ENCODE measurements at places on chromosomes 6 and 20. TPM values are rescaled to one million over a fixed set of nuclear protein-coding genes. Genes with fewer than 3 reads are reported as not detected.

GRCh38 chr6:150452428-150453243 is 83.8 kb downstream of the IYD start:
- no peak for DNase-seq

FOXQ1 gene
- not detected for total RNA-seq

DNA sequence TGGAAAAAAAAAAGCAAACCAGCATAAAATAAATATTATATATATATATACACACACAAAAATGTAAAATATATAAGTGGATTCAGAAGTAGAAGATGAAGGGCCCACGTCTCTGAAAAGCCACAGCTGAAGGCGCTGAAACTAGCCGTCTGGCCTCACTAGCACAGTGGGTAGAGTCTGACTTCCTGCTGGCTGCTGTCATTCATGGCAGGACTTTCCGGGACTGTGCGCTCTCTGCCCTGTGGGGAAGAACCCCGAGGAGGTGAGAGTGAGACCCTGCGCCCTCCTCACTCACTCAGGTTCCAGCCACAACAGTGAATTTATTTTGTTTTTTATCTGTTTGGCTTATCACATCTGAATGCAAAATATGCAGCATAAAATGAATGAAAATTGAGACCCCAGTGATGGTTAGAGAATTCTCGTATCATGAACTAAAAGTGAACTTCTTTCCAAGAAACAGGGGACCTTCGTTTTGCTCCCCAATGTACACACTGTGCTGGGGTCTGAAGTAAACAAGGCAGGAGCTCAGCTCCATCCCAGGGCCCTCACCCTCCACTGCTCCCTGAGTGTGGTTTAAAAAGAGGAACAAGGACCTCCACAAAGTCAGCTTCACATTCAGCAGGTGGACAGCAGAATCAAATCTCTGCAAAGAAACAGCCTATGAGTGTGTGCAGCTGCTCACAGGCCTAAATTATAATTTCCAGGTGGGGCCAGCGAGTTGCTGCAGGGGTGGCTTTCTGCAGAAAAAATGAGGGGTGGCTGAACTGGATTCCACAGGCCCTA is 1.3 kb upstream of the RAMACL start:
- DNase-seq = no peak

VARS1 gene
- total RNA-seq = 162 TPM

GRCh38 chr6:81743649-81744048 is 8.8 kb downstream of the TENT5A start:
- DNase-seq = no peak

IPCEF1 gene
- total RNA-seq = 0.28 TPM

DNA sequence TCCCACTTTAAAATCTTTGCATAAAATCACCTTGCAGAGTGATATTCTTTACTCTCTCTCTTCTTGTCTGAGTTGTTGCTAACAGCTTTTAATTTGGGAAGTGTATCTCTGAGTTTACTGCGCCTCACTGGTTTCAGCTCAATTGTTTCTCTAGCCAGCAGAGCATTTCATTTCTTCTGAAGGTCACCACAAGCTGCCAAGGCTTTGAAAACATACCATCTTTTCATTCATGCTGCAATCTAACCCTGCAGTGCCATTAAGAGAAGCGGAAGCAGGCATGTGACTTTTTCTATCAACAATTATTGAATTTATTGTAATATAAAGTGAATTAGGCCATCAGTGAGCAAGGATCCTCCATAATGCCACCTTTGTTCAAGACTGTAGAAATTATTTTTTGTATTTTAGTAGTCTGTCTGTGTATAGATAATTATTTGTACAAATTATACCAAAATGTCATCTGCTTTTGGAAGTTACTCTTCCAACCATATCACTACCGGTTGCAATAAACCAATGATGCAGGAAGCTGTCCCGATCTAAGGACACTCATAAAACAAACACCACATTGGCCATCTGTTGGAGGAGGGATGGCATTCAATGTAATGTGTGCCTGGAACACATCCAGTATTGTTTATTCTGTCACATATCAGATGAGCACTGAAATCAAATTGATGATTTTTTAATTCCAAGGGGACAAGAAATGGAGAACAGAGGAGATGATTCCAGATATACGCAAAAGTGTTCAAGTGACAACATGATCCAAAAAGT is 26.8 kb downstream of the HS3ST5 start:
- no peak for DNase-seq

- no peak for DNase-seq
Measured at GRCh38 chr6:17679726-17680125, 27.0 kb downstream of the NUP153 start.

OPRL1 gene
- total RNA-seq = 0.96 TPM

GRCh38 chr20:63658749-63659187 is 656 bp downstream of the RTEL1 start:
- DNase-seq = no peak

DNA sequence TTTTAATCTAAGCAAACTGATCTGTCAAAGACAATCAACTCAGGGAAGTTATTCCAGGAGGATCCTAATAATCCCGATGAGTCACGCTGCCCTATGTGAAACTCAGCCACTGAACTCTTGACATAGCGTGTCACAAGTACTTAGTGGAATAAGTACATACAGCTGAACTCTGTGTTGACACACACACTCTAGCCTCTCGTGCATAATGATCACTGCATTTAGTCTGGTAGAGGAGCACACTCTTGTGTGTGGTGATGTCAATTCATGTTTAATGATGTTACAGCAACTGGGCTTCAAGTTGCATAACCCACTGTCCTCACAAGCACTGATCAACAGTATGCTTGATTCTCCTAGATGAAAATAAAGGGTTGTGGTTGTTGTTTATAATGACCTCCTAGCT is 148.3 kb downstream of the HACE1 start:
- DNase-seq = no peak
